Aorta (tissue), 5 donors: ENCODE measurements at places on chromosomes 1 and 21. TPM values are rescaled to one million over a fixed set of nuclear protein-coding genes. Genes with fewer than 3 reads are reported as not detected.

DNA sequence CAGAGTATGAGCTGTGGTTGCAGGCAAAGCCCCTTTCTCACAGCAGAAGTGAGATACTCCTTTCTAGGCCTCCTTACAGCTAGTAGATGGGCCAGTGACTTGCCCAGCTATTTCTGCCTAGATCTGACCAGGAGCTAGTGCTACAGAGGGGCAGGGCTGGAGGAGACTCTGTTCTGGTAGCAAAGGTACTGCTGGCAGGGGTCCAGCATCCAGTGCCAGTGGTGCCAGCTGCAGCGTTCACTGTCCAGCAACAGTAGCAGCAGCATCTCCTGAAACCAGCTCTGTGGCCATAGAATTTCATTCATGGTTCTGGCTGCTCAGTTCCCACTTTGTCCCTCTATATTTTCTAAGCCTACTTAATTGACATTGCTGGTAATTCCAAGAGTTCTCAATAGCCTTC, 62.5 kb upstream of the CNN3 start:
- no peak for DNase-seq

- no peak for DNase-seq
Observed at GRCh38 chr1:237093691-237094090, 51.7 kb downstream of the RYR2 start.

GRCh38 chr1:81478219-81478618, 322.5 kb upstream of the ADGRL2 start:
- DNase-seq, result no peak

The SERPINC1 gene
- not detected for total RNA-seq

DNA sequence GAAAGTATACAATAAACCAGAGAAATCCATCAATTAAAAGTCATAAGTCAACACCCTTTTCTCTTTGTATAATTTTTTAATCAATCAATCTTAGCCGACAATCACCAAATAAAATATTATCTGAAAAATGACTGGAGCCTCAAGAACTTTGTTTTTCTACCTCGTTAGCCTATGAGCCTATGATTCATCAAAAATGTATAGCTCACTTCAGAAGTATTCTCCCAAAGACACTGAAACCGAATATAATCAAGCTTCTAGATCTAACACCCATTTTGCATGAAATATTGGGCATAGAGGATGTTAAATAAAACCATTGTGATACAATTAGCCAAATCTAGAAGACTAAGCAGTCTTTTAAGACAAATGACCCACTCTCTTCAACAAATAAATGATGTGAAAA, 17.8 kb upstream of the RSBN1 start:
- DNase-seq, result no peak

DNA sequence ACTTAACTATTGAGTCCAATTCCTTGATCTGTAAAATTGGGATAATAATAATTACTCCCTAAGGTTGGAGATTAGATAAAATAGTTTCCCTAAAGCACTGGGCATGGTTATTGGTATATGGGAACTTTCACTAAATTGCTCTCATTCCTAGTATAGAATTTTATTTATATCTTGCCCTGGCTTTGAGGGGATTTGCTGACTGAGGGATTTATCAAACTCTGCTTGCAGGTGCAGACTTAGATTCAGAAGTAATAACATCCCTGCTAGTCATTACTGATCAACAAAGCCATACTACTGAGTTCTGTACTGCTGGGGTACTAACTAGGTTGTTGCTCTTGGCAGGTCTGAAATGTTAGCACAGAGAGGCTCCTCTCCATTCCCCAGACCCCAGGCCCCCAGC, 41.9 kb downstream of the CASQ2 start:
- DNase-seq, result no peak
